Heart right ventricle (tissue), 16 donors: ENCODE measurements at places on chromosomes 7 and 10. TPM values are rescaled to one million over a fixed set of nuclear protein-coding genes. Genes with fewer than 3 reads are reported as not detected.

DNA sequence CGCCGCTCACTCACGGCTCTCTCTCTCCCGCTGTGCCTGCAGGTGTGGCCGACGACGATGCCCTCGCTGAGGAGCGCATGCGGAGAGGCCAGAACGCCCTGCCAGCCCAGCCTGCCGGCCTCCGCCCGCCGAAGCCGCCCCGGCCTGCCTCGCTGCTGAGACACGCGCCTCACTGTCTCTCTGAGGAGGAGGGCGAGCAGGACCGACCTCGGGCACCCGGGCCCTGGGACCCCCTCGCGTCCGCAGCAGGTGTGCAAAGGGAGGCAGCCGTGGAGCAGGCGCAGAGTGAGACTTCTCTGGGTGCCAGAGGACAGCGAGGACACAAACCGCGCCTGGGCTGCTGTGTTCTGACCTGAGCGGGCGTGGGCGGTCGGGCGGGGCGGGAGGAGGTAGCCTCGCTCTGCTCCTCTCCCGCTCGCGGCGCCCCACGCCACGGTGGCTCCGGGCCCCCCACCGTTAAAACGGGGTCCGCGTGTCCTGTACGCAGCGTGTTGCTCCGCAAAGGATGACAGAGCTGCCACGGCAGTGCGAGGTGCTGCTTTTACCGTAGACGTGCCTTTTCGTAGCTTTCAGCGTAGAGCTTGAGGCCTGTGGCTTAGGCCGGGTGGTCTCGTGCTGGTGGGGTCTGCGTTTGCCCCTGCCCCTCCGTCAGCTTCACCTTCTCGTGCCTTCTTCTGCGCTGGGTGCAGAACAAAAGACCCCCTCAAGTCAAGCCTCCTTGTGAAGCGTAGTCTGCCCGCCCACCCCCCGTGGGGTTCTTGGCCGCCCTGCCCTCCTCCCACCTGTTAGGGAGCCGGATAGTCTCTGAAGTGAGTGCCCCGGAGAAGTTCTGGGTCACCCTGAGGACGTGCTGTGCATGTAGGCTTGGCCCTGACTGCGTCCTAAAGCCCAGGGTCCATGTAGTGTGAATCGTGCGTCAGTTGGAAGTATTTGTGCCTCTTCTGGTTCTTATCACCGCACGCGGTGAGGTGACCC lies 73.2 kb downstream of the DNAJB6 start:
- peak; percentile 18 for DNase-seq

DNA sequence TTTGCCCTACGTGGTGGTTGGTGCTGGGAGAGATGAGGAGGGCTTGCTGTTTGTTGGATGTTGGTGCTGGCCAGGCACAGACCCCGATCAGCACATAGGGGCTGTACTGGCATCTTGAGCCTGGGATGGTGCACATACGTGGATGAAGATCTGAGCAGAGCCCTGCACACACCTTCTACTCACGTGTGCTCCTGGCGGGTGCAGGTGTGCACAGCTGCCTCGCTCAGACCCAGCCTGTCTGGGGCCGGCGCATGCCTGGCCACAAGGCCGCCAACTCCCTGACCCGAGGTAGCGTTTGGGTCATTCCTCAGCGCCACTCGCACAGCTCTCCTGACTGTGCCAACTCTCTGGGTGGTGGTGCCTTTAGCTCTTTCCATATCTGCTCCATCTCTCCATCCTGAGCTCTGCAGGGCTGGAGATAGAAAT lies 18.6 kb downstream of the PALD1 start:
- DNase-seq, result no peak

DNA sequence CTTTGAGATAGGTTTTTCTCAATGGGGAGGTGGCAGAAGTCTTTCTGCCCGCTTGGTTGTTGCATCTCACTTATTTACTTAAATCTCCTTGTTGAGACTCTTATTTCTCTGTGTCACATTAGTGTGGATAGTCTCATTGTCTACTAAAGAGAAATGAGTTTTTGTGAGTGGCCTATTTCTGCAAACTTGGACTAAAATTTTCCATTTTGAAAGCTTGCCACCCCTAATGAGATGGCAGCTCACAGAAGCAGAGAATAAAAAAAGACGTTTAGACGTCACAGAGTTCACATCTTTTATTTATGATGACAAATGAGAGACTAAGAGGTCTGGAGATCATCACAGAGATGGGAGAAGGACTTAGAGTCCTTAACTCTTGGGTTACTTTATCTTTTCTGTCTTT lies 262.7 kb upstream of the PHYHIPL start:
- DNase-seq, result no peak

DNA sequence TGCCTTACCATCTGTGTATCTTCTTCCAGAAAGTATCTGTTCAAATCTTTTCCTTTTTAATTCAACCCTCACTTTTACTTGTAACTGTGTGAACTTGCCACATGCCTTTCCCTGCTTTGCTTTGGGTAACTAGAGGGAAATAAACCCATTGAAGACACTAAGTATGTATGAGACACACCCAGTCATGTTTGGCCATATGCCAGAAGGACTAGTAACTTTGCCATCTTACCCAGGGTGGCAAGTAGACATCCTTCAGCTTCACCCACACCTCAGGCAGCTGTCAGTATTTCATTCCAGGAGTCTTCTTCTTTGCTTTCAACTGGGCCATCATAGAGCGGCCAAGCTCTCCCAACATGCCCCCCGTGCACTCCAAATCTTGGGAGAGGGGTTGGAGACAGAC lies 323.1 kb downstream of the TNS3 start:
- DNase-seq, result no peak

- no peak for DNase-seq
Measured at GRCh38 chr10:4450981-4451908, 374.8 kb upstream of the AKR1E2 start.

DNA sequence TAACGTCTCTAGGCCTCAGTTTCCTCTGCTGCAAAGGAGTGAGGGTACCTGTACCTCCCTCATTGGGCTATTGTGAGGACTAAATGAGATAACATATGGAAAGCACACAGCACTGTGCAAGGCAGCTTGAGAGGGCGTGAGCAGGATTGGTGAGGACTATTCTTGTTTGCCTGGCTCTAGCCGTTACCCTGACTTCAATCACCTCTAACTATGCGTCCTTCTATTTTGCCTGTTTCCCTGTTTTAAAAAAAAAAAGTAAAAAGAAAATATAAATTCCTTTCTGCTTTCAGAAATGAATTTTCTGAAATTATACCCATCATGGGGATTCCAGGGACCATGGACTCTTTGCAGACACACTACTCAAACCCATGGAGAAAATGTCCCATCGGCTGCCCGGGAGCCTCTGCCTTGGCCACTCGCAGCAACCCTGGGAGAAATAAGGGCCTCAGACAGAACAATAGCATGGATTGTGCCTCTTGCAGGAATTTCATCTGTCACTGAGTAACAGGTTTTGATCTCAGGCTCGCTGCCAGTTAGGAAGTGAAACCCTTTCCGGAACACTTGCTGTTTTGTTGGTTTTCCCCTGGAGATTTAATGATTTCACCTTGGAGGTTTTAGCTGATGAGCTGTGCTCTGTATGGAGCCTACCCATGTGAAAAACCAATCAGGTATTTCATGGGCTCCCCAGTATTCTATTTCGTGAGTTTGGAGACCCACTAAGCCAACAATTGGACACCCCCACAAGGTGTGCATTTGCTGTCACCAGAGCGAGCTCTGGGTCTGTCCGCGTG lies 55.6 kb downstream of the STEAP1B start:
- no peak for DNase-seq

DNA sequence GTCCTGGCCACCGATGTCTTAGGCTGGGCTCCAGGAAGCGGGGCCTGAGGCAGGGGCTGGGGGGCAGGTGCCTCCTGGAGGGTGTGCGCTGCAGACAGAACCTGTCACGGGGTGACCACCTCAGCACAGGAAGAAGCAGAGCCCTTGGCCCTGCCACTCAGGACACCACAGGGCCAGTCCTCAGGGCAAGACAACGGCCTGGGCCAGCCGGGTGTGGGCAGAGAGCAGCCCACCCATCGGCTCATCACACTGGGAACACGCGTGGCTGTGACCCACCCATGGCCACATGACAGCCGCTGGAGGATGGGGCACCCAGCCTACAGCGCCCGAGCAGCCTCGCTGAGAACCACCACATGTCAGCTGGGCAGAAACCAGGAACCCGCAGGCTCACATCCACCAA lies 5.9 kb upstream of the DIP2C start:
- DNase-seq, result no peak

- DNase-seq, result no peak
Measured at GRCh38 chr10:48390933-48391845, 84.7 kb downstream of the MAPK8 start.

DNA sequence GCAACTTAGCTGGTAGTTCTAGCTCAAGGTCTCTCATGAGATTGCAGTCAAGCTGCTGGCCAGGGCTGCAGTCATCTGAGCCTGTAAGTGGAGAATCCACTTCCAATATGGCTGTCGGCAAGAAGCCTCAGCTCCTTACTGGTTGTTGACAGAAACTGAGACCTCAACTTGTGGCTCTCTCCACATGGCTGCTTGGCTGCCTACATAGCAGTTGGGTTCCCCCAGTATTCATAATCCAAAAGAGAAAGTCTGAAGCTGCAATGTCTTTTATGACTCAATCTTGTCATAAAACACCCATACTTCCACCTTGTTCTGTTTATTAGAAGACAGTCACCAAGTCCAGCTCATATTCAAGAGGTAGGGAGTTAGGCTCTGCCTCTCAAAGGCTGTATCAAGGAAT lies 334.9 kb upstream of the KMT2E start:
- no peak for DNase-seq

DNA sequence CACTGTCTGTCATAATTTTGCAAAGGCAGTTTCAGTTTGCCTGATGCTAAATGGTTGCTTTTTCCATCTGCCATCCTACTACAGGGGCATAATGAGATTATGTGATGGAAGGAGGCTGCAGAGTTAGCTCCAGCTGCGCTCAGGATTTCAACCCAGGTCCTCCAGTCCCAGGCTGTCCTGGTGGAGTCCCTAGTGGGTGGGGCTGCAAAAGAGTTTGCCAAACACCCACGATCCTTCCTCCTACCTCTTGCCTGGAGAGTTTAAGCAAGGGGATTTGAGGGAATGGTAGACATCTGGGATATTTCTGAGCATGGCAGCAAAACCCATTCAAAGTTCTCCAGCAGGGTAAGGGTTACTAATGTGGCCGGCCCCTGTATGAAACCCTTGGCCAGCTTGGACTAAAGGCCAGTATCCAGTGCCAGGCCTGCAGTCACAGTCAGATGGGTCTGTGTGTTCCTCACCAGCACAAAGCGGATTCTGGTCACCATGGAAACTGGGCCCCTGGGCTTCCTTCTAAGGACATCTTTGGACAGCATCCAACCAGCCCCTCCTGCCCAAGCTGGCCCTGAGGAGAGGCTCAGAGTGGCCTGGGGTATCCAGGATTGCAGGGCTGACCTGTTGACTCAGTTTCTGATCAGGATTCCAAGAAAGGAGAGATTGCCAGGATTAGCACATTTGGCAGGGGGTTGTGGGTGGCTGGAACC lies 42.7 kb upstream of the CHST3 start:
- DNase-seq, result peak; percentile 60

DNA sequence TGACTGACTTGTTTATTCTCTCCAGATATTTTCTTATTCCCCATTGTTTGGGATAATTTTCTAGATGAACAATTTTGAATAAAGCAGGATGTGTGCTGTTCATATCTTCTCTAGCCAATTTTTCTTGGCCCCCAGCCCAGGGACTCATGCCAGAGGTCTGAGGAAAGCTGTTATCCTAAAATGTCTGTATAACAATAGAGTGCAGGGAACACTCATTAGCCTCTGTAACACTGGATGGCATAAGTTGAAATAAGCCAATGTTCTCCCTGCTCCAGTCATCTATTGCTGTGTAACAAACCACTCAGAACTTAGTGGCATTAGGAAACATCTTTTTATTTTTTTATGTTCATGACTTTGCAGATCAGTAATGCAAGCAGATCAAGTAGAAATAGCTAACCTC lies 121.7 kb upstream of the TRIM24 start:
- DNase-seq, result peak; percentile 88

- no peak for DNase-seq
Measured at GRCh38 chr7:102916881-102917280, 4.1 kb downstream of the LRRC17 start.

GRCh38 chr7:97145068-97145467 lies 27.6 kb downstream of the SDHAF3 start:
- DNase-seq, result no peak

The UCN3 gene
- not detected for total RNA-seq

The FAM131B gene
- total RNA-seq, result 0.39 TPM

The GPER1 gene
- total RNA-seq, result 1.8 TPM

The MARCHF5 gene
- total RNA-seq, result 26.5 TPM

The CYP2C19 gene
- total RNA-seq, result not detected
